ENCODE measurements at places on chromosomes 1 and 21.

DNA sequence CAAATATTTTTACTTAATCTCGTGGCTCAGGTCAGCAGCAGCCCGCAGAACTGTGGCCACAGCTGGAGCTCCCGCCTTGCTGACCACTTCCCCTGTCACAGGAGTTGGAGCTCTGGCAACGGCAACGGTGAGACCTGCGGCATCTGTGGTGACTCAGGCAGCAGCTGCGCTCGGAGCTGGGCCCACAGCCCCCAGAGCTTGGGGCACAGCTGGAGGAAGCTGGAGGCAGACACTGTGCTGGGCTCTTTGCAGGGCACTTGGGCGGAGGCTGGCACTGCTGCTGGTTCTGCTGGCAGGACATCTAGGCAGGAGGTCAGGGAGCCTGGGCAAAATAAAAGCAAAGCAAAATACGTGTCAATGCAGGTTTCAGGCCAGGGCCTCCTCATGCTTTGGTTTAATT, at the start of gene LCE3A:
LCE3A (minus strand) TSS at position 301 of the 400 bp plus-strand sequence; CDS start at position 301, 0 bp downstream.
- no peak for DNase-seq

GRCh38 chr1:55916481-55916880, 662.9 kb downstream of the PLPP3 start:
- DNase-seq, result no peak

- DNase-seq, result no peak
These were observed 52.5 kb downstream of the SIM2 start for GRCh38 chr21:36751383-36751782.

GRCh38 chr21:31397515-31397926, 53.5 kb upstream of the TIAM1 start:
- no peak for DNase-seq

- no peak for DNase-seq
These were observed 49.6 kb downstream of the TSEN15 start for GRCh38 chr1:184101141-184101540.

- DNase-seq, result no peak
These were observed 50.9 kb upstream of the WARS2 start for GRCh38 chr1:119191325-119191724.

DNA sequence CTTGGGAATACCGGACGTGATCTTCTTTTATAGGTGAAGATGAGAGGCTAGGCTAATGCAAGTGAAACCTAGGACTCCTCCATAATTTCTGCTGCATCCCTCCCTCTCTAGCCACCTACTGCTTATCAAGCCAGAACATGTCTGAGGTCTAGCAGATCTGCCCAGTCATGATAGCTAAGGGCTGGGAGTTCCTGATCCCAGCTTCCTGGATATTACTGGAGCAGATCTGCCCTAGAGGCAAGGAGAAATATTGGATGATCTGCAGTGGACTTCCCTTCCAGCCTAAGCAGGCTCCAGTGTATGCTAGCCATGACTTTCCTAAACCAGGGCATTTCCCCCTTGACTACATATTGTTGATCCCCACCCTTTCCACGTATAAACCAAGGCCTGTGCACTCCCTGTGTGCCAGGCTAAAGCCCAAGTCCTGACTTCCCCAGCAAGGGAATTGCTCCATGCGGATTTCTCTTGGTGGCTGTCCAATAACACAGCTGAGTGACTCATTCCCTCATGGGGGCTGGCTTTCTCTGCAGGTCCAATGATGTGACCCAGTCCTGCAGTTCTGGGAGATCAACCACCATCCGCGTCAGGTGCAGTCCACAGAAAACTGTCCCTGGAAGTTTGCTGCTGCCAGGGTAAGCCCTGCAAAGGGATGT, 15.5 kb upstream of the SARS1 start:
- DNase-seq, result no peak

DNA sequence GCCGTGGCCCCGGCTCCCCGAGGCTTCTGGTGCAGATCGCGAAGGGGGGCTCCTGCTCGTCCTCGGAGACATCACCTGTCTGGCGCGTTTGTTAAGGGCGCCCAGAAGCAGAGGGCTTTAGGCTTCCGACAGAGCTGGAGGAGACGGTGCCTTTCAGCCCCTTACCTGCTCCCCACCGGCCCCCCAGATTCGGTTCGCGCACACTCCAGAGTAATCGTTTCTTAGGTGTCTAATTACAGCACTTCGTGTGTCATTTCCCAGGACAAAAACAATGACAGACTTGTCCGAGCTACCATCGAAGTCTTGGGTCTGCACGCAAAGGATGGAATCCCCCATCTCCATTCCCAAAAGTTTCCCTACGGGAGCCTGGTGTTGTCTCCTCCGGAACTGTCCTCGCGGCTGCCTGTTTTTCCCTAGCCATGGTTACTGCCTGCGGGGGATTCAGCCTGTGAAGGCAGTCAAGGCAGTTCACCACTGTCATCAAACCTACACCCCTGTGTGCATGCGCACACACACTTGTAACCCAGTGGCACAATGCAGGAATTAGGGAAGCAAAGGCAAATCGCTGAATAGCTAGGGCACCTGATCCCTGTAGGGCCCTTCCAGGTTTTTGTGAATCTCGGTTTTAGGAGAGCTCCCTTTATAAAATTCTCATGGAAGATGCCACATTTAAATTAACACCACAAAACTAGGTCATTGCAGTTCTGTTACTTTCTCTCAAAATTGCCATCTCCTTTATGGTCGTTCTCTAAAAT, 738 bp upstream of the CDC42BPA start:
- peak; percentile 61 for DNase-seq

DNA sequence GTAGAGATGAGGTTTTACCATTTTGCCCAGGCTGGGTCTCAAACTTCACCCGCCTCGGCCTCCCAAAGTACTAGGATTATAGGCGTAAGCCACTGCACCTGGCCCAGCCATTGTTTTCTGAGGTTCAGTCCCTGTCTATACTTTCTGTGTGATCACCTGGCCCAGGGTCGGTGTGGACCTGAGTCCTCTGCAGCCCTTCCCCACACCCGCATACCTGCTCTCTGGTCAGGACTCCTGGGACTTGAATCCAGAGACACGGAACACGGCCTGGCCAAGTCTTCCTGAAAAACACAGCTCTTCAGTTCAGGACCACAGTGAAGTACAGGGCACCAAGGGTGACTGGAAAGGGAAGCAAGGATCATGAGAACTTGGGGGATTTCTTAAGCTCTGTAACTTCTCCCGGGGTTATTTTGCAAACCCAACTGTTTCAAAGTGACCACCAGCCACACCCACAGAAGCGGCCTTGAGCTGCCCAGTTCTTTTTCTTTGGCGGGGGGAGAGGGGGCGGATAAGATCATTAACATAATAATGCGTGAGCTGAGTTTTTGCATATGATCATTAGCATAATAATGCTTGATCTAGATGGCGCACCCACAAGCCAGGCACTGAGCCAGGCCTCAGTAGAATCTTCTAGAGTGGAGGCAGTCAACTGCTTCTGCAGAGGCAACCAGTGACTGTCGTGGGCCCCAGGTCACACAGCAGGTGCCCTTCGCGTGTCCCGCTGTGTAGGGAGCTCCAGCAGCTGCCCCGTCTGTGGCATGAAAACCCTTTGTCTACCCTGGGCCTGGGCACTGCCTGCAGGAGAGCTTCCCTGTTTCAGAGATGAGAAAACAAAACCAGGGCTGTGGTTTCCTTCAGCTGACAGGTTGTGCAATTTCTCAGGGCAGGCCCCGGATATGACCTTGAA, 1.7 kb upstream of the NADK start:
- DNase-seq, result no peak

GRCh38 chr1:38134294-38134755, 87.7 kb upstream of the POU3F1 start:
- DNase-seq, result no peak

- no peak for DNase-seq
These were observed 60.1 kb downstream of the LRRC71 start for GRCh38 chr1:156980551-156980950.
